Left ventricle myocardium inferior (tissue), 1 donor: ENCODE measurements at places on chromosomes 1 and 21.
A peak's percentile ranks its signal among the peaks of the same experiment; 100 is the strongest.

- no peak for DNase-seq
These were observed 146.0 kb downstream of the RERE start for GRCh38 chr1:8671306-8671917.

- DNase-seq, result no peak
These were observed 119.6 kb downstream of the AK5 start for GRCh38 chr1:77401384-77401783.

GRCh38 chr21:23445307-23445706 is 2162.0 kb downstream of the MRPL39 start:
- no peak for DNase-seq

GRCh38 chr1:36807262-36807661 is 227.1 kb downstream of the GRIK3 start:
- DNase-seq, result no peak

- no peak for DNase-seq
These were observed 96.0 kb downstream of the ST6GALNAC3 start for GRCh38 chr1:76170513-76170912.

- DNase-seq, result no peak
These were observed 20.9 kb downstream of the TTC3 start for GRCh38 chr21:37093977-37094376.

- DNase-seq, result no peak
These were observed 12.3 kb downstream of the RNF223 start for GRCh38 chr1:1061682-1062345.

GRCh38 chr1:186865857-186866256 is 37.1 kb downstream of the PLA2G4A start:
- DNase-seq, result no peak

- peak; percentile 19 for DNase-seq
These were observed at the start of gene AGMAT for GRCh38 chr1:15584489-15585363. TSS of gene AGMAT (minus strand) at chr1:15585051. CDS start at chr1:15584967, 84 bp downstream.

GRCh38 chr21:44354001-44354405 is 582 bp downstream of the TRPM2 start:
- no peak for DNase-seq

DNA sequence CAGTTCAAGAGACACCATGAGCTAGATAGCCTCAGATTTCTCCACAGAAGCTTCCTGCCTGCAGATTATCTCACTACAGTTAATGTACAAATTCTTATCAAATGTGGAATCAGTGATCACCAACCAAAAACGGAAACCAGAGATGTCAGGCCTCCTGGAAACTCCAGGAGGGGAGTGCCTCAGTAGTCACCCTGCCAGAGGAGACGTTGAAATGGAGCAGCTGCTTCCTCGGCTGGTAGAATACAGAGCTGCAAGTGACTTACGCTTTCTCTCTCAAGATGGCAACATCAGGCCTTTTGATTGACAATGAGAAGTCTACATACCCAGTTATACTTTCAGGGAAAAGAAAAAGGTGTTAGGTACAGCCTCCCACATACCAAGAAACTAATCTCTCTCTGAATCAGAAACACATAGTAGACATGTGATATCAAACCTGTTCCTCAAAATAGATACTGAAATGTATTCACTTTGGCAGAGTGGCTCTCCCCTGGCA is 52.2 kb downstream of the ACP6 start:
- no peak for DNase-seq

- DNase-seq, result no peak
These were observed 56.3 kb downstream of the HTR6 start for GRCh38 chr1:19720973-19721372.

DNA sequence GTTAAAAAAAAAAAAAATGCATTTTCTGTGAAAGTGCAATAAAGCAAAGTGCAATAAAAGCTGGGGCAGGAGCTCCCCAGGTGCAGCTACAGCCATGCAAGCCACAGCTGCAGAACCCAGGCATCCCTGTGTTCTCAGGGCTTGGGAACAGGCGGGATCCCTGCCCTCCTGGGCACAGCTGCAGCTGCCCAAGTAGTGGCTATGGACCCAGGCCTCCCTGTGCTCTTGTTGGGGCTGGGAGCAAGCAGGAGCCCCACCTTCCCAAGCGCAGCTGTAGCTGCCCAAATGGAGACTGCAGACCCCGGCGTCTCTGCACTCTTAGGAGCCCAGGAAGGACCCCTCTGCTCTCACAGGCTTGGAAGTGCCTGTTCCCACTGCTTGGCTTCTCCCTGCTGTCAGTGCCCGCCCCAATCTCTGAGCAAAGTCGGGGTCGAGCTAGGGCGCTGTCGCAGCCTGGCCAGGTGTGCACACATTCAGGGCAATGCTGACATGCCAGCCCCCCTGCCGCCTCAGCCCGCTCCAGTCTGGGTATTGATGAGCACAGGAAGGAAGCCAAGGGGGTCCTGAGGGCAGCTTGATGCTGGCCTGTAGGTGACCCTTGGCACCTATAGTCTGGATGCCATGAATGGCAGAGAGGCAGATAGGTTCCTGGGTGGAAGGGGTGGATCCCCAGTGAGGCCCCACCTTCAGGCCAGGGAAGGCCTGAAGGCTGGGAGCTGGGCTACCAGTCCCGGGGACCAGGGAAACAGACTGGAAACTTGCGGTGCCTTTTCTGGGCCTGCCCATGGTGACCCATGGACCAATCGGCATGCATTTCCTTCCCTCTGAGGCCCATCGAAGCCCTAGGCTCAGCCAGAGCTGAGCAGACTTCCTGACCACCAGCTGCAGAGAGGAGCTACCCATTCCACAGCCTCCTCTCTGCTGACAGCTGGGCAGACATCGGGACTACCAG is 58.6 kb downstream of the RRAGC start:
- no peak for DNase-seq

DNA sequence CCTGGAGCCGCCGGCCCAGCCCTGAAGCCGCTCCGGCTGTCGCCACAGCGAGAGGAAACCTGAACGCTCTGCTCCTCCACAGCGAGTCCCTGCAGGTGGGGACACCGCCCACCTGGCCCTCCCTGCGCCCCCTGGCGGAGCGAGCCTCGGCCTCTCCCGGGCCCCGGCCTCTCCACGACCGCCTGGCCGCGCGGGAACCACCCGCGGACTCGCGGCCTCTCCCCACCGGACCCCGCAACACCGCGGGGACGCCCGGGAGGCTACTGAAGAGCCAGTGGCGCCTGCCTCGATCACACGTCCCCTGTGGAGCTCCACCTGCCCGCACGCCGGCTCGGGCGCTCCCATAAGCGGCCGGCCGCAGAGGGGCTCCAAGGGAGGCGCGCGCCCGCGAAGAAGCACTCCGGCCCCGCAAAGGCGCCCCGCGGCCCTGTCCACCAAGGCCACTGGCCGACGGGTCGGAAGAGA is 109.6 kb downstream of the KCNN3 start:
- peak; percentile 60 for DNase-seq

GRCh38 chr1:183881387-183882131 is 76.6 kb downstream of the RGL1 start:
- peak; percentile 52 for DNase-seq

DNA sequence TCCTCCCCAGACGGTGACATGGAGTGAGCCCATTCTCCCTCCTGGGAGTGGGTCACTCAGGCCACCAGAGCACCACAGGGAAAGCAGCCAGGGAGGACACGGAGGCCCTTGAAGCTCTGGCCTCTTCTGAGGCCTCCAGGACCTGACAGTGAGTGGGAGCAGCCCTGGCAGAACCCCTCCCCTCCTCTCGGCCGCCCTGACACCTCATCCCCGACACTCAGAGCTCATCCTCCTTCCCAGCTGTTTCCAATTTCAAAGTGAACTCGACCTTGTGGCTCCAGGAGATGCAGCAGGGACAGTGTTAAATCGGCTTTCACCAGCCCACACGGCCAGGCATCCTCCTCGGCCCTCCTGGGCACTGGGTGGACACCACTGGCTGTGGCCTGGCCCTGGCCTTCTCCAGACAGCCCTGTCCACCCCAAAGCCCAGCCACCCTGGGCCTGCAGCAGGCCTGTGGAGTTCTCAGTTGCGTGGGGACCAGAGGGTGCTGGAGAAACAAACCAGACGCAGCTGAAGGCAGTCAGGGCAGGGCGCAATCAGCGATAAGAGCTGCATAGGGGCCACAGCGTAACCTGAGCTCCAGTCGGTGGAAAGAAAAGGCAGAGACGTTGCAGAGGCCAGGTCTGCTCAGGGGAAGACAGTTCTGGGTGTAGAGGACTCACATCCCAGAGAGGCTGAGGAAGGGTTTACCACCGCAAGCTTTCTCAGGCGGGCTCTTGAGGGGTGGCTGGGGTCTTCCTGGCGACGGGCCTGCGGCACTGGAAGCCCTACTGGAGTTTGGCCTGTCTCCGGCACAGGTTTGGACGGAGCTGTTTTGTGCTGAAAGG is 27.1 kb downstream of the FTCD start:
- peak; percentile 78 for DNase-seq

GRCh38 chr1:226710501-226710900 is 28.6 kb downstream of the ITPKB start:
- no peak for DNase-seq
